Heart left ventricle (tissue), 16 donors: ENCODE measurements at places on chromosomes 2 and 18.

- DNase-seq = no peak
Observed at GRCh38 chr2:31141443-31142085, 3.3 kb upstream of the GALNT14 start.

- no peak for DNase-seq
Observed at GRCh38 chr2:50851886-50852285, 180.0 kb downstream of the NRXN1 start.

DNA sequence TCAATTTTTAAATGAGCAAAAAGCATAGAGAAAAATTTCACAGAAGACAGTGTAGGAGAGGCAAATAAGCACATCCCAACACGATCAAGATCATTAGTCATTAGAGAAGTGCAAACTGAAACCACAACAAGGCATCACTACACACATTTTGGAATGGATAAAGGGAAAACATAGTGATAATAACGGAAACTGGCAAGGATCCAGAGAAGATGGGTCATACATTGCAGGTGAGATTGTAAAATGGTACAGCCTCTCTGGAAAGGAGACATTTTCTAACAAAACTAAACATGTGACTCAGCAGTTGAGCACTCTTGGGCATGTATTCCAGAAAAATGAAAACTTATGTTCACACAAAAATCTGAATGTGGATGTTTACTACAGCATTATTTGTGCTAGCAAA is 98.3 kb upstream of the TMEM17 start:
- no peak for DNase-seq

DNA sequence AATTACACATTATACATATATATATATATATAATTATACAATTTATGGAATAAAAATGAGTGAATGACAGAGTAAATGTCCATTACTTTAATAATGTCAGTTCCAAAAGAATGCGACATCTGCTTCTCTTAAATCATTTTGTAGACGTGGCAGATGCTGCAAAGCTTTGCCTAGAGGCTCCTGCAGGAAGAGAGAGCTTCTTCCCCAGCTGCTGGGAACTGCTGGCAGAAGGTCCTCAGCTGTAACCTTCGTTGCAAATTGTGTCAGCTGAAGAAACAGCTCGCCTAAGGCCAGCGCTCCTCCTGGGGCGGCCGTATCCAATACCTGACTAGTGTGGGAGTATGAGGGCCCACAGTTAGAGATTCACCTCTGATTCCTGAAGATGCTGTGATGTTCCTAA is 9.6 kb upstream of the THNSL2 start:
- DNase-seq = no peak

DNA sequence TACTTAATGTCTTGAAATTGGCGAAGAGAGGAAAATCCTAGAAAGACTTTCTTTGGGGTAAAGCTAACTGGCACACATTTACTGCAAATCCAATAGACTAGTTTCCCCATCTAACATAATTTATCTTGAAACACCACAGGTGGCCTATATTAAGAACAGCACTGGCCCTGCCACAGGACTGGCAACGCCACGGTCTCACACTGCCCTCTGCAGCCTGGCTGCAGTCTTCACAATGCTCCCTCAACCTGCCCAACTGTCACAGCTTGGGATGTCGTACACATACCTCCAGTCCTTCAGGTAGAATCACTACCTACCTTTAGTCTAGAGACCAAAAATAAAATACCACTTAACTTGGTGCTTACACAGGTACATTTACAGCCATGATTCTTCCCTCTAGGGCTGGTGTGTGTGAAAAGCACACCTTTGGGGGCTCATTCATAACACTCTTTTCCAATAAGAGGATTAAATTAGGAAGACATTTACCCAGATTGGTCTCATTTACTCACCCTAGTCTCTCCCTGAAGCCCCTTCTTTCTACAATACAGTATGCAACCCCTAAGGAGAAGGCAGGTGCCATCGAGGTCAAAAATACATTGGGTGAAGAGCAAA is 222.2 kb downstream of the C1D start:
- peak; percentile 63 for DNase-seq

DNA sequence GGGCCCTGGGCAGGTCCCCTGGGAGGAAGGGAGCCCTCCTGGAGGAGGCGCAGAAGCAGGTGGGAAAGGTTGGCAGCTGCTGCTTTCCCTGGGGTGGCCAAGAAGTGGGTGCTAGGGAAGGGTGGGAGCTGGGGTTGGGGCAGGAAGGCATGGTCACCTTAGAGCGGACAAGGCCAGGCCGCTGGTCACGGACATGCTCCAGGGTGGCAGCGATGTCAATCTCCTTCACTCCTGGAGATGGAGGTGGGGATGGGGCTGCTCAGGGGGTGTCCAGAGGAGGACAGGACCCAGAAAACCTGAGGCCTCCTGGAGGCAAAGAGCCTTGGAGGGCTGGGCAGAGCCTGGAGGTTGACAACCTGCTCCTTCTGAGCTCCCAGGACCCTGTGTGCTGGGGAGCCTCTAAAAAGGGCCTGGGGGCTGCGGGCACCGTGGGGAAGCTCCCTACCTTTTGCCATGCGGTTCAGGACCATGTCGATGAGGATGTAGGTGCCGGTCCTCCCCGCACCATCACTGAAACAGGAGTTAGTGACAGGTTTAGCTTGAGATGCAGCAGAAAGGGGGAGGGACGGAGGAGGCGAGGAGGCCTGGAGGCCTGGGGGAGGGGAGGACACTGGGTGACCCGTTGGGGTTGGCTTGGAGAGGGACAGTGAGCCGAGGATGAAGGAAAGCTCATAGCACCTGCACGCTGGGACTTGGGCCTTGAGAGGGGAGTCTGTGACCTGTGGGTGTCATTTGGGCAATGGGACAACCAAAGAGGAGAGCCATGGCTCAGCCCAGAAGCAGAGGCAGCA is 11.4 kb downstream of the DNAJB2 start:
- DNase-seq = no peak

DNA sequence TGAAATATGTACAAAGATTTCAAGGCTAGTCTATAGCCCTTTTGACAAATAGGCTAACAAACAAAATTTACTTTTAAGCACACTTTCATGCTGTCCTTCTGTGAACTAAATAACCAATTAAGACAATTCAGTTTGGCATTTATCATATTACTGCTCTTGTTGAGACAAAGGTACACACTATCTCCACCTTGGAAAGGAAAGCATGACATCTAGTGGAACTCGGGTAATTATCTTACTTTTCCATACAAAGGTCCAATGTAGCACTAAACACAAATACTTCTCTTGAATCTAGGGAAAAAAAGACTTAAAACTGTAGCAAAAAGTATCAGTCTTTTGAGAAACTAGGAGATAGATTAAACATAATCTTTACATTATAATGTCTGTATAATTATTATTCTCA is 125.0 kb upstream of the CD226 start:
- no peak for DNase-seq

DNA sequence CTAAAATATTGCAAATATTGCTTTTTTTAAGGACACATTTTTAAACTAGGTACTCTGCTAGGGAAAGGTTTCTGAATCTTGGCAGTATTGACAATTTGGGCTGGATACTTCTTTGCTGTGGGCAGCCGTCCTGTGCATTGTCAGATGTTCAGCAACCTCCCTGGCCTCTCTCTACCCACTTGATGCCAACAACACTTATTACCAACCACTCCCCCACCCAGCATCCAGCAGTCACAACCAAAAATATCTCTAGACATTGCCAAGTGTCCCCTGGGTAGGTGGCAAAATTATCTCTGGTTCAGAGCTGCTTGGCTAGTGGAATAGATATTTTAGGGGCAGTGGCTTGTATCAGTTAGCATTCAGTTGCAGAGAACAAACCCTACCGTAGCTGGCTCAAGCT is 114.3 kb upstream of the PNPT1 start:
- peak; percentile 51 for DNase-seq
